ENCODE measurements at places on chromosomes 13 and 19. TPM values are rescaled to one million over a fixed set of nuclear protein-coding genes. Genes with fewer than 3 reads are reported as not detected.

LILRB3 gene
- 12.5 TPM for total RNA-seq

CRLF1 gene
- total RNA-seq = 28.8 TPM

ZNF780A gene
- 15.8 TPM for total RNA-seq

SIGLEC14 gene
- 6.1 TPM for total RNA-seq

MYH14 gene
- 3.9 TPM for total RNA-seq

OR10H1 gene
- total RNA-seq = not detected

TUBA3C gene
- not detected for total RNA-seq

LILRA2 gene
- total RNA-seq = not detected

ANGPTL8 gene
- not detected for total RNA-seq

GRCh38 chr19:4581666-4582553 lies 22.4 kb upstream of the SEMA6B start:
- H3K4me3 ChIP-seq = no peak overlapping the region
- no peak for DNase-seq
- no peaks in the 10 kb centered on the region for H3K36me3 ChIP-seq

GRCh38 chr19:17565611-17566010 lies 10.2 kb downstream of the COLGALT1 start:
- H3K4me1 ChIP-seq = no peaks in the 10 kb centered on the region
- no peaks in the 10 kb centered on the region for H3K27me3 ChIP-seq
- H3K4me3 ChIP-seq = no peak overlapping the region
- H3K27ac ChIP-seq = no peak overlapping the region
- DNase-seq = no peak
- H3K36me3 ChIP-seq = peaks cover 6% of the 10 kb centered on the region

- H3K27ac ChIP-seq = peak overlapping the region; percentile 97
- peaks cover 35% of the 10 kb centered on the region for H3K4me1 ChIP-seq
- DNase-seq = peak; percentile 60
- no peaks in the 10 kb centered on the region for H3K27me3 ChIP-seq
- peaks cover 12% of the 10 kb centered on the region for H3K36me3 ChIP-seq
These were observed 1.0 kb downstream of the AP2S1 start for GRCh38 chr19:46849610-46850009.

DNA sequence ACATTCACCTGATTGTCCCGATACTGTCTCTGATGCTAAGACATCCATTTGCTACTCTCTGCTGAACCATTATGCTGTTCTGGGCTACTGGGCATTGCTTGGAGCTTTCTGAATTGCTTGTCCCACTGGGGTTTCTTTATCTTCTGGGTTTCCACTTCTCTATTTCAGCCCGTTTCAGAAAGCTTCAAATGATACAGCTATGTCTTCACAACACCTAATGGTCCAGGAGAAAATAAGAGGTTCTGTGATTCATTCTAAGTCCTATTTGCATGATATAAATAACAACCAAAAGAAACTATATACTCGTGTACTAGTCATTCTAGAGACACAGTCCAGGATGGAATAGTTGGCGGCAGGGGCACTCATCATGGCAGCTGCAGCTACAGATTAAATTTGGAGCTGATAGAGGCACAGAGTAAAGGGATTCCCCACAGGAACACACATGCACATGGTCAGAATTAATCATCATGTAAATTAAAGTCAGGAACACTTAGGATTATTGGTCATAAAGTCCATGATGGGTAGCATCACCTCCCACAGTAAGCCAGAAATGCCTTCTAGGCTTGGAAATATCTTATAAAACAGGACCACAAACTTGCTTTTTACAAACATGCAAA lies 33.3 kb upstream of the SCEL start:
- H3K4me1 ChIP-seq = no peaks in the 10 kb centered on the region
- no peak overlapping the region for H3K27ac ChIP-seq
- no peaks in the 10 kb centered on the region for H3K27me3 ChIP-seq
- no peak for DNase-seq
- no peak overlapping the region for H3K4me3 ChIP-seq
- H3K36me3 ChIP-seq = no peaks in the 10 kb centered on the region

GRCh38 chr19:22606954-22607652 lies 27.0 kb upstream of the ZNF492 start:
- no peaks in the 10 kb centered on the region for H3K36me3 ChIP-seq
- no peaks in the 10 kb centered on the region for H3K27me3 ChIP-seq
- H3K27ac ChIP-seq = no peak overlapping the region
- no peaks in the 10 kb centered on the region for H3K4me1 ChIP-seq

DNA sequence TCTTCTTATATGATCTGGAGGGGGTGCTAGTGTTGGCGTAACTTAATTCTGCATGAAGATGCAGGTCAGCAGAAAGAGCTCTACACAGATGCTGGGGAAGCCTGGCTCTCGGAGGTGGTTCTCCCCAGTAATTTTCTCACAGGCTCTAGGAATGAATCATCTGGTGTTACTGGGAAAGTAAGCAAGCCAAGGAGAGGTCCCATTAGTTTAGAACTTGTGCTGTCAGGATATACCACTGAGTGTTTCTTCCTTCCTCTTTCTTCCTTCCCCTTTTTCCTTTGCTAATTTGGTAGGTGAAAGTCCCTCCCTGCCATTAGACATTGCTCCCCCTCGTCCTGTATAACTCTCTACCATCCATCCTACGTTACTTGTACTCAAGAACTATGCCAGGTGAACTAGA lies 68.3 kb downstream of the ATP8A2 start:
- H3K36me3 ChIP-seq = no peaks in the 10 kb centered on the region
- H3K4me3 ChIP-seq = no peak overlapping the region
- DNase-seq = no peak

GRCh38 chr19:2070436-2070827 lies 19.4 kb upstream of the MKNK2 start:
- H3K36me3 ChIP-seq = peaks cover 32% of the 10 kb centered on the region
- no peak for DNase-seq
- no peaks in the 10 kb centered on the region for H3K27me3 ChIP-seq
- peak overlapping the region; percentile 63 for H3K27ac ChIP-seq
- peaks cover 9% of the 10 kb centered on the region for H3K4me1 ChIP-seq

- no peaks in the 10 kb centered on the region for H3K27me3 ChIP-seq
- H3K4me3 ChIP-seq = no peak overlapping the region
- no peak overlapping the region for H3K27ac ChIP-seq
- DNase-seq = no peak
These were observed 61.8 kb downstream of the MYO9B start for GRCh38 chr19:17137417-17137816.

DNA sequence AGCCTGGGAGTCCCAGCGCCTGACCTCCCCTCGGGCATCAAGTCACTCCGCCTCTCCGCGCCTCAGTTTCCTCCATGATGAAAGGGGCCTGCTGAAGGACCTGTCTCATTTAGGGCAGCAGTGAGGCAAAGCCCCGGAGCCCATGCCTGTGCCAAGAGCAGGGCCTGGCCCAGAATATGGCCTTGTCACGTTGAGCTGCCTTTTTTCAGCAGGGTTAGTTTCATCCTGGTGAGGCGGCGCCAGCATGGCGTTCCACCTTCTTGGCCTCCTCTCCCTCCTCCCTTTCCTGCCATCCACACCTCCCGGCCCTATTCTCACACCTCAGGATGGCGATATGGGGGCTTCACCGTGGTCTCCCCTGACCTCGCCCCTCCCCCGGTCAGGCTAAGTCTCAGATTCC lies 30.2 kb downstream of the PAK4 start:
- no peak for DNase-seq
- no peak overlapping the region for H3K4me3 ChIP-seq
- no peaks in the 10 kb centered on the region for H3K4me1 ChIP-seq
- no peaks in the 10 kb centered on the region for H3K36me3 ChIP-seq
- no peaks in the 10 kb centered on the region for H3K27me3 ChIP-seq
- no peak overlapping the region for H3K27ac ChIP-seq

- no peaks in the 10 kb centered on the region for H3K36me3 ChIP-seq
- H3K27ac ChIP-seq = no peak overlapping the region
- peaks cover 19% of the 10 kb centered on the region for H3K4me1 ChIP-seq
- DNase-seq = no peak
These were observed 2.1 kb upstream of the GPC6 start for GRCh38 chr13:93224535-93224934.

- DNase-seq = no peak
- H3K4me1 ChIP-seq = no peaks in the 10 kb centered on the region
- H3K27ac ChIP-seq = no peak overlapping the region
- no peaks in the 10 kb centered on the region for H3K36me3 ChIP-seq
- no peaks in the 10 kb centered on the region for H3K27me3 ChIP-seq
- H3K4me3 ChIP-seq = no peak overlapping the region
These were observed 28.0 kb upstream of the WASF3 start for GRCh38 chr13:26529441-26529840.

GRCh38 chr19:55550321-55550650 lies 4.9 kb upstream of the SBK3 start:
- H3K36me3 ChIP-seq = no peaks in the 10 kb centered on the region
- no peak overlapping the region for H3K4me3 ChIP-seq
- no peak overlapping the region for H3K27ac ChIP-seq
- peaks cover 54% of the 10 kb centered on the region for H3K27me3 ChIP-seq

- no peak overlapping the region for H3K4me3 ChIP-seq
- H3K4me1 ChIP-seq = no peaks in the 10 kb centered on the region
- no peaks in the 10 kb centered on the region for H3K27me3 ChIP-seq
- no peaks in the 10 kb centered on the region for H3K36me3 ChIP-seq
- H3K27ac ChIP-seq = no peak overlapping the region
These were observed 32.6 kb downstream of the KBTBD6 start for GRCh38 chr13:41099986-41100385.

- no peak for DNase-seq
- H3K4me1 ChIP-seq = no peaks in the 10 kb centered on the region
- no peak overlapping the region for H3K27ac ChIP-seq
These were observed 423.2 kb downstream of the KLF5 start for GRCh38 chr13:73481886-73482445.

- H3K27ac ChIP-seq = no peak overlapping the region
- H3K4me3 ChIP-seq = no peak overlapping the region
- H3K4me1 ChIP-seq = no peaks in the 10 kb centered on the region
- DNase-seq = no peak
- no peaks in the 10 kb centered on the region for H3K27me3 ChIP-seq
These were observed 69.4 kb downstream of the C13orf42 start for GRCh38 chr13:51041710-51042109.

GRCh38 chr19:49217382-49217781 lies 59.8 kb downstream of the TRPM4 start:
- DNase-seq = no peak
- H3K27me3 ChIP-seq = no peaks in the 10 kb centered on the region
- no peak overlapping the region for H3K4me3 ChIP-seq
- H3K27ac ChIP-seq = no peak overlapping the region
- no peaks in the 10 kb centered on the region for H3K36me3 ChIP-seq
- no peaks in the 10 kb centered on the region for H3K4me1 ChIP-seq

GRCh38 chr13:88857256-88857655 lies 1186.1 kb downstream of the SLITRK5 start:
- H3K4me1 ChIP-seq = no peaks in the 10 kb centered on the region
- H3K36me3 ChIP-seq = no peaks in the 10 kb centered on the region
- H3K4me3 ChIP-seq = no peak overlapping the region
- H3K27me3 ChIP-seq = no peaks in the 10 kb centered on the region
- no peak overlapping the region for H3K27ac ChIP-seq

GRCh38 chr13:40206241-40207000 lies 460.0 kb downstream of the FOXO1 start:
- no peaks in the 10 kb centered on the region for H3K36me3 ChIP-seq
- no peak overlapping the region for H3K4me3 ChIP-seq
- H3K4me1 ChIP-seq = no peaks in the 10 kb centered on the region
- no peak for DNase-seq
- no peaks in the 10 kb centered on the region for H3K27me3 ChIP-seq

DNA sequence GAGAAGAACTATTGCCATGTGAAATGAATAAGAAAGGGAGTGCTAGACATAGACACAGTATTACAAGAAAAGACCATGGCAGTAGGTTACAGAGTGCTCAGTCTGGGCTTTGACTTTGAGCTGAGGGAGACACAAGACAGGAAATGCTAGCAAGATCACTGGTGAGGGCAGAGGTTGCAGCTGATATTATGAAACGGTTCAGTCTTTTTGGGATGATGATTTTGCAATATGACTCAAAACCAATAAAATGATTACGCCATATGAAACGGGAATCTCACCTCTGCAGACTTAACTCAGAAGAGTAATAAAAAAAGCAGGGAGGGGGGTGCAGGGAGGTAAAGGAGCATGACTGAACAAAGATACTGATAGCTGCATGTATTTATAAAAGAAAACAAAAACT lies 123.1 kb downstream of the RBM26 start:
- no peaks in the 10 kb centered on the region for H3K4me1 ChIP-seq
- no peak overlapping the region for H3K27ac ChIP-seq
- no peak for DNase-seq
- no peak overlapping the region for H3K4me3 ChIP-seq
- no peaks in the 10 kb centered on the region for H3K27me3 ChIP-seq
- H3K36me3 ChIP-seq = no peaks in the 10 kb centered on the region

DNA sequence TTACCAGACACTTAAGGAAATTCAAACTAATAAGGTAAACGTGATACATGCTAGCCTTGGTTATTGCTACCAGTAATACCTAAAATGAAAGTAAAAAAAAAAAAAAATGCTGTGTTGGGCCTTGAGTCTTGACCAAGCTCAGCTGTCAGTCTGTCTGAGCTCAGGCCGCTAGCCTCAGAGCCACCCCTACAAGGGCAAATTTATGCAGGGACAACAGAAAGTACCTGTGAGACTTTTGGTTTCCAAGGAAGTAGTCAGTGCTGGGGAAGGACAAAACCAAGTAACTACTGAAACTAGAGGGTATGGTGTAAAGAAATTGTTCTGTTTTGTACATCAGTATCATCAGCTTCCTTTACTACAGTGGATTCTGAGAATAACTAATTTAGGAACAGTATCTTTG lies 134.3 kb upstream of the SLITRK5 start:
- H3K27ac ChIP-seq = no peak overlapping the region
- no peaks in the 10 kb centered on the region for H3K27me3 ChIP-seq
- DNase-seq = no peak
- no peak overlapping the region for H3K4me3 ChIP-seq
- H3K4me1 ChIP-seq = no peaks in the 10 kb centered on the region

GRCh38 chr19:49107625-49108459 lies 6.3 kb upstream of the LIN7B start:
- no peaks in the 10 kb centered on the region for H3K27me3 ChIP-seq
- H3K36me3 ChIP-seq = peaks cover 65% of the 10 kb centered on the region
- DNase-seq = no peak
- H3K4me1 ChIP-seq = peaks cover 8% of the 10 kb centered on the region
- H3K27ac ChIP-seq = no peak overlapping the region
- H3K4me3 ChIP-seq = no peak overlapping the region

- no peak overlapping the region for H3K4me3 ChIP-seq
- peaks cover 9% of the 10 kb centered on the region for H3K4me1 ChIP-seq
- H3K36me3 ChIP-seq = no peaks in the 10 kb centered on the region
- H3K27ac ChIP-seq = no peak overlapping the region
- no peak for DNase-seq
These were observed 17.5 kb downstream of the ATCAY start for GRCh38 chr19:3897936-3898335.

DNA sequence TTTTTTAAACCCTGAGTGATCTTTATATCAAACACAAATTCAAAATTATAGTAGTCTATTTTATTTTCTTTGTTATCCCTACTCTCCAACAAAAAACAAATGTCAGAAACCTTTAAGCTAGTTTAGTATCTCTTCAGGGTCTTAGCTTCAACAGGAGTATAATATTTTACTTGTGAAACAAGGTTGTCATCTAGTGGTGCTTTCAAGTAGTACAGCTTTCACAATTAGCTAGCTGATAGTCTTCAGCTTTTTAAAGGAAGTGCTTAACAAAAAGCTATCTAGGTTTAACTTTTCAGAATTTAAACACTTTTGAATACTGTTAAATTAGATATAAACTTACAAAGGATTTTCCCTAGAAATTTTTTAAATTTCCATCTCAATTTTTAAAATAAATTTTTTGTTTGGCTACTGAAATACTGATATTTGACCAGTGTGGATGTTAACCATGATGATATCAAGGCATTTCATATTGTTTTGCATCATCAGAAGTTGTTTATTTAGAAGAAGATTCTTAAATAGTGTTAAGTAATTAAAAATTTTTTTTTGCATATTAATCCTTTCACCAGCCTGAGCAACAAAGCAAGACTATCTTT lies 34.2 kb downstream of the TDRD3 start:
- H3K27me3 ChIP-seq = no peaks in the 10 kb centered on the region
- H3K27ac ChIP-seq = no peak overlapping the region
- DNase-seq = no peak
- H3K4me1 ChIP-seq = no peaks in the 10 kb centered on the region
- no peaks in the 10 kb centered on the region for H3K36me3 ChIP-seq
- H3K4me3 ChIP-seq = no peak overlapping the region

All from sigmoid colon (tissue), 7 donors.